ENCODE measurements at places on chromosomes 6 and 20.

- DNase-seq, result no peak
These were observed 55.7 kb downstream of the PHACTR2 start for GRCh38 chr6:143733510-143733909.

GRCh38 chr6:158808941-158809678, 10.1 kb downstream of the EZR start:
- DNase-seq, result no peak

- no peak for DNase-seq
These were observed 237.1 kb downstream of the ANKRD60 start for GRCh38 chr20:57991211-57991881.

DNA sequence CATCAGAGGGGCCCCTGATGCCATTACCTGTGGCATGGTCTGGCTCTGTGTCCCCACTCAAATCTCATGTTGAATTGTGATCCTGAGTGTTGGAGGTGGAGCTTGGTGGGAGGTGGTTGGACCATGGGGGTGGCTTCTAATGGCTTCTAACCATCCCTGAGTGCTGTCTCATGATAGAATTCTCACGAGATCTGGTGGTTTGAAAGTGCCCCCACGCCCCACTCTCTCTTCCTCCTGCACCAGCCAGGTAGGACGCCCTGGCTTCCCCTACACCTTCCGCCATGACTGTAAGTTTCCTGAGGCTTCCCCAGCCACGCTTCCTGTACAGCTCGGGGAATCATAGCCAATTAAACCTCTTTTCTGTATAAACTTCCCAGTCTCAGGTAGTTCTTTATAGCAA, 14.9 kb downstream of the BHLHE23 start:
- no peak for DNase-seq

- no peak for DNase-seq
These were observed 12.1 kb upstream of the MLN start for GRCh38 chr6:33815854-33816253.

DNA sequence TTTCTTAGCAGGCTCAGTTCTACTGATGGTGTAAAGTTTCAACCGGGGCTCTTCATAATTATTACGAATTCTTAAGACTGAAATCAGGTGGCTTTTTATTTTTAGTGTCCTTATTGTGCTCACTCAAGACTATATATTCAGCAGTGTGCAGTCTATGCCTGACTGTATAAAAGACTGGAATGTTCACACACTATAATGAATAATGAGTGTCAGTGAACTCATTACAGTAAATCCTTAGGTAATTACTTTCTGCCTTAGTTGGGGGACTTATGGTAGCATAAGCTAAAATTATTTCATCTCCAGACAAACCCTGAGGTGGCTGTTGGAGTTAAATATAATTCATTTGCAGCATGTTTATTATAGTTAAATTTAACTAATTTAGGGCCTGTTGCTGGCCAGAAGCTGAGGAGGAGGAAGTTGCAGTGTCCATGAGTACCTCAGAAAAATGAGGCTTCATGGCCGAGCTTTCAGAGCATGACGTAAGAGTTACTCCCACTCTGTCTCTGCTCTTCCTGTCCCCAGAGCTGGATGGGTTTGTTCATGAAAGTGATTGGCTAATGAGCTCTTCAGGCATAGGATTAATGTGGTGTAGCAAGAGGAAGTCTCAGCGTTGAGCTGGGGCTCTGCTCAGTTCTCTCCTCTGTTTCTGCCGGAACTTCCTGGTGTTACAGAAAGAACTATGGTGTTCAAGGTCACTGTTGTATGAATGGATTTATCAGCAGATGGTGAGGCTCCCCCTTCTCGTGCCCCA, 335.7 kb downstream of the NRN1 start:
- no peak for DNase-seq

GRCh38 chr6:17466707-17467106, 73.3 kb downstream of the CAP2 start:
- no peak for DNase-seq

DNA sequence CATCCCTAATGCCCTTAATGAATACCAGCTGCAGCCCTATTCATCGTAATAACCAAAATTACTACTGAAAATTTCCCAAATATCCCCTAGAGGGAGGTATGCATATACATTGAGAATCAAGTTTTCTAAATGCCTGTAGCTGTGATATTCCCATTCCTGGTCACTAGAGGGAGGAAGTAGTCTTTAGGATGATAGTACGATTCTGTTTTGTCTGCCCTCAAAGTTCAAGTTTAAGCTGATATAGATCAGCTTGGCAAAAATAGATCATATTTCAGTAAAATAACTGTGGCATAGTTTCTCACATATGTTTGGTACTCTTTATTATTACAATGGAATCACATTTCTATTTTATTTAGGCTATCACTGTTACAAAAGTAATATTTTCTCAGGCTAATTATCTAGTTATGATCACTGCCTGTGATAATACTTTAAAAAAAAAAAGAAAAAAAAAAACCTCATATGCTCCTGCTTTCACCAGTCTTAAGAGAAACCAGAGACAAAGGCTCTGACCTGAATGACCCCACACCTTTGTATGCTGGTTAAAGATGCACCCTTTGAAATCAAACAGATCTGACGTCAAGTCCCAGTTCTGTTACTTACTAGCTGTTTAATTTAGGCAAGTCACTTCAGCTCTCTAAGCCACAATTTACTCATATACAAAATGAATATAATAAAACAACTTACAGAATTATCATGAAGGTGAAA, 11.0 kb downstream of the TSPYL1 start:
- no peak for DNase-seq

DNA sequence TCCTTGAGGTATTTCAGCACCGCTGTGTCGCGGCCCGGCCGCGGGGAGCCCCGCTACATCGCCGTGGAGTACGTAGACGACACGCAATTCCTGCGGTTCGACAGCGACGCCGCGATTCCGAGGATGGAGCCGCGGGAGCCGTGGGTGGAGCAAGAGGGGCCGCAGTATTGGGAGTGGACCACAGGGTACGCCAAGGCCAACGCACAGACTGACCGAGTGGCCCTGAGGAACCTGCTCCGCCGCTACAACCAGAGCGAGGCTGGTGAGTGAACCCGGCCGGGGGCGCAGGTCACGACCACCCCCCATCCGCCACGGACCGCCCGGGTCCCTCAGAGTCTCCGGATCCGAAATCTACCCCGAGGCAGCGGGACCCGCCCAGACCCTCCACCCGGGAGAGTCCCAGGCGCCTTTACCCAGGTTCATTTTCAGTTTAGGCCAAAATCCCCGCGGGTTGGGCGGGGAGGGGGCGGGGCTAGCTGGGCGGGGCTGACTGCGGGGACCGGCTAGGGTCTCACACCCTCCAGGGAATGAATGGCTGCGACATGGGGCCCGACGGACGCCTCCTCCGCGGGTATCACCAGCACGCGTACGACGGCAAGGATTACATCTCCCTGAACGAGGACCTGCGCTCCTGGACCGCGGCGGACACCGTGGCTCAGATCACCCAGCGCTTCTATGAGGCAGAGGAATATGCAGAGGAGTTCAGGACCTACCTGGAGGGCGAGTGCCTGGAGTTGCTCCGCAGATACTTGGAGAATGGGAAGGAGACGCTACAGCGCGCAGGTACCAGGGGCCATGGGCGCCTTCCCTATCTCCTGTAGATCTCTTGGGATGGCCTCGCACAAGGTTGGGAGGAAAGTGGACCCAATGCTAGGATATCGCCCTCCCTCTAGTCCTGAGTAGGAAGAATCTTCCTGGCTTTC, 693 bp downstream of the HLA-F start:
- no peak for DNase-seq

- DNase-seq, result no peak
These were observed 20.2 kb downstream of the GMEB2 start for GRCh38 chr20:63606686-63607085.
